ENCODE measurements at places on chromosomes 1 and 21. TPM values are rescaled to one million over a fixed set of nuclear protein-coding genes. Genes with fewer than 3 reads are reported as not detected.

DNA sequence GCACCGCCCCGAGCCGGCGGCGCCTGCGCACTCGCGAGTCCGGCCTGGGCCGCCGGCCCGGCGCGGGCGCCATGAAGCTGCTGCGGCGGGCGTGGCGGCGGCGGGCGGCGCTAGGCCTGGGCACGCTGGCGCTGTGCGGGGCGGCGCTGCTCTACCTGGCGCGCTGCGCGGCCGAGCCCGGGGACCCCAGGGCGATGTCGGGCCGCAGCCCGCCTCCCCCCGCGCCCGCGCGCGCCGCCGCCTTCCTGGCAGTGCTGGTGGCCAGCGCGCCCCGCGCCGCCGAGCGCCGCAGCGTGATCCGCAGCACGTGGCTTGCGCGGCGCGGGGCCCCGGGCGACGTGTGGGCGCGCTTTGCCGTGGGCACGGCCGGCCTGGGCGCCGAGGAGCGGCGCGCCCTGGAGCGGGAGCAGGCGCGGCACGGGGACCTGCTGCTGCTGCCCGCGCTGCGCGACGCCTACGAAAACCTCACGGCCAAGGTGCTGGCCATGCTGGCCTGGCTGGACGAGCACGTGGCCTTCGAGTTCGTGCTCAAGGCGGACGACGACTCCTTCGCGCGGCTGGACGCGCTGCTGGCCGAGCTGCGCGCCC, at the start of gene B3GALT6:
B3GALT6 (plus strand) TSS at position 30 of the 588 bp plus-strand sequence; CDS start at position 72, 42 bp downstream.
- no peak for DNase-seq

DNA sequence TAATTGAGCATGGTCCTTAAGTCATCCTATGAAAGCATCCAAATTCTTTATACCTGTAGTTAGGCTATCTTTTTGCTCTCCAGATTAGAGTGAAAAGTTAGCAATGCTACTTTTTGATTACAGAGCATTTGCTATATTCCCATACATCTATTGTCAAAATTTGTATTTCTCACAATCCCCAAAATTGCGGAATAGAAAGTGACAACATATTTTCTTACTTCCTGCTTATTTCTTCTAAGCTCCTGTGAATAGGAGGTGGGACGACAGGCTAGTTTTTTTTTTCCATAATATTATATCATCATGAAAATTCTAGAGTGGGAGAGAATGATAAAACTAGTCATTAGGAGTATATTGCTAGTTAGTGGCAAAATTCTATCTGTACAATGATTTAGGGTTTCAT, 264.0 kb upstream of the DPYD start:
- no peak for DNase-seq

DNA sequence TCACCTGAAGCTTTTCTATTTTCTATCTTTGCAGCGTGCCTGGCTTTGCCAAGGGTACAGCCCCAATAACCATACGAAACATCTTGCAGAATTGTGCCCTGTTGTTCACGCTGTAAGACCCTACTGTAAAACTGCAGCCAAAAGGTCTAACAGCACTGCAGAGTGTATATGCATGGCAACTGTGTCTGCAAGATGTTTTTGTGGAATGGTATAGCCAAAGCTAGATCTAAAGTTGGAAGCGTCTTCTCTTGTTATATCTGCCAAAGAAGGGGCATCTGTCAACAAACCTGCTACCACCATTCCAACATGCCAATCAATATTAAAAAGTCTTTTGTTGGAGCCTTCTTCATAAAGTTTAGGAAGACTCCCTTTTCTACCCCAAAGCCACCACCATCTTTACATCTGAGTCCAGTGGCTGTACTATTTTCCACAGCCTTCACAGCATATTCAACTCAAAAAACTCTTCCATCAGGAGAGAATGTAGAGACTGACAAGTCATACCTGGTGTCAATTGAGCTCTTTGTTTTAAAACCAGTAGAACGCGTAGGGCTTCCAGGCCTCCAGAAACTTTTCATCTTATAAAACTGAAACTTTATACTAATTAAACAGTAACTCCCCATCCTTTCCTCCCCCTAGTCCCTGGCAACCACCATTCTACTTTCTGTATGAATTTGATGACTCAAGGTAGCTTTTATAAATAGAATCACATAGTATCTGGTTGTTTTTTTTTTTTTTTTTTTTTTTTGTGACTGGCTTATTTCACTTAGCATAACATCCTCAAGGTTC, 40.0 kb downstream of the ZSCAN20 start:
- DNase-seq, result no peak

DNA sequence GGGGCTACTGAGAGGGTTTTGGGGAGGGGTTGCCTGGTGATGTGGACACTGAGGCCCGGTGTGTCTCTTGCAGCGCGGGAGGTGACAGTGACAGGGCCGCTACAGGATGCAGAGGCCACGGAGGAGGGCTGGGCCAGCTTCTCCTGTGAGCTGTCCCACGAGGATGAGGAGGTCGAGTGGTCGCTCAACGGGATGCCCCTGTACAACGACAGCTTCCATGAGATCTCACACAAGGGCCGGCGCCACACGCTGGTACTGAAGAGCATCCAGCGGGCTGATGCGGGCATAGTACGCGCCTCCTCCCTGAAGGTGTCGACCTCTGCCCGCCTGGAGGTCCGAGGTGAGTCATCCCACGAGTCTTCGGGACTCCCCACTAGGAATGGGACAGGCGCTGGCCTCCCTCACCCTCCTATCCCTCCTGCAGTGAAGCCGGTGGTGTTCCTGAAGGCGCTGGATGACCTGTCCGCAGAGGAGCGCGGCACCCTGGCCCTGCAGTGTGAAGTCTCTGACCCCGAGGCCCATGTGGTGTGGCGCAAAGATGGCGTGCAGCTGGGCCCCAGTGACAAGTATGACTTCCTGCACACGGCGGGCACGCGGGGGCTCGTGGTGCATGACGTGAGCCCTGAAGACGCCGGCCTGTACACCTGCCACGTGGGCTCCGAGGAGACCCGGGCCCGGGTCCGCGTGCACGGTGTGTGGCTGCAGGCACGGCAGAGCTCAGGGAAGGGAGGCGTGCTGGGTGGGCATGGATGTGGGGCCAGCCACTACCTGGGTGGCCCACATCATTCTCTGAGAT, 72.5 kb downstream of the OBSCN start:
- DNase-seq, result peak; percentile 12

DNA sequence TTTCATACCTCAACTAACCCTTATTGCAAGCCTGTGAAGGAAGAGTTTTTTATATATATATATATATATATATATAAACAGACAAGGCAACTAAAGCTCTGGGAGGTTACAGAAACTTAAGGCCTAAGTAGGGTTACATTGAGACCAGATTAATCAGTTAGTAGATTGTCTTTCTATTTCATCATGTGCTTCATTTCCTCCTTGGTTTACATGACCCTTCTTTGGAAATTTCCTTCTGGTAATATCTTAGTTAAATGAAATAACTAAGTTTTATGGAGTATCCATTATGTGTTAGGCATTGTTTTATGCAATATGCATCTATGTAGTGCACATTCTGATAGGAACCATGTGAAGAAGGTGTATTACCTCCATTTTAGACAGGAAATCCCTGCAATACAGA, 112.7 kb downstream of the FGGY start:
- no peak for DNase-seq

DNA sequence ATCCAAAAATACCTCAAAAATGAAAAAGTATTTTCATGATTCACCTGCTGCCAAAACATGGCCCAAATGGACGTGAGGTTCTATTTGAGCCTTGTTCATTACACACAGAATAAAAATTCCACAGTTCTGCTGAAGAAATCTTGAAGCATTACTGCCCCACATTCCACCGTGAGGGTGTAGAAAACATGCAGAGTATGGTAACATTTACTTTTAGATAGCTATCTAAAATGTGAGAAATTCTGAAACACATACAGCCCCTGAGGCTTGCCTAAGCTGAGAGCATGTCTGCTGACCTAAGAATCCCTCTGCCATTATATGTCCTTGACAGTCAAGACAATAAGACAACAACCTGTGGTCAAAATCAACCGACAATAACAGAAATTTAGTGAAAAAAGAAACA, 186.5 kb downstream of the DSCAM start:
- DNase-seq, result no peak

DNA sequence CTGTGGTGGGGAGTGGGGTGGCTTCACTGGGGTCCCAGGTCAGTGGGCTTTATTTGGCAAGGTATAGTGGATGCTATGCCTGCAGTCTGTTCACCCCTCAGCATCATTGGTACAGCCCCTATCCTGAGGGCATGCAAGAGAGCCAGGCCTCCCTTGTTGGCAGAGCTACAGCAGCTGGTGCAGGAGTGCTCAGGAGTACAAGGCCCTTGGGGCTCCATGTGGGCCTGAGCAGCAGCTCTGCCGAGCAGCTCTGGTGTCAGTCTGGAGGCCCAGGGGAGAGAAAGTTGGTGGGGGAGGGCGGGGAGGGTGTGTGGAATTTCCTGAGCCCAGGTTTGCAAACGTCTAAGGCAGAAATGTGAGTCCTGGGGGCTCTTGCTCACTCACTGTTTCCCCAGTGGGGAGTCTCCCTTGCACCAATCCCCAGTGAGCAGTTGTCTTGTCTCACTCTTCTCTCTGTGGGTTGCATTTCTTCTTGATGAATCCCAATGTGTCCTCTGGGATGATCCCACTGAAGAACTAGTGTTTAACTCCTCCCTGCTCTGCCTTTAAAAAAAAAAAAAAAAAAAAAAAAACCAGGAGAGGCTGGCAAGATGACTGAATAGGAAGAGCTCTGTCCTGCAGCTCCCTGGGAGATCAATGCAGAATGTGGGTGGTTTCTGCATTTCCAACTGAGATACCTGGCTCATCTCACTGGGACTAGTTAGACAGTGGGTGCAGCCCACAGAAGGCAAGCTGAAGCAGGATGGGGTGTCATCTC, 39.5 kb upstream of the CYP4X1 start:
- DNase-seq, result no peak

DNA sequence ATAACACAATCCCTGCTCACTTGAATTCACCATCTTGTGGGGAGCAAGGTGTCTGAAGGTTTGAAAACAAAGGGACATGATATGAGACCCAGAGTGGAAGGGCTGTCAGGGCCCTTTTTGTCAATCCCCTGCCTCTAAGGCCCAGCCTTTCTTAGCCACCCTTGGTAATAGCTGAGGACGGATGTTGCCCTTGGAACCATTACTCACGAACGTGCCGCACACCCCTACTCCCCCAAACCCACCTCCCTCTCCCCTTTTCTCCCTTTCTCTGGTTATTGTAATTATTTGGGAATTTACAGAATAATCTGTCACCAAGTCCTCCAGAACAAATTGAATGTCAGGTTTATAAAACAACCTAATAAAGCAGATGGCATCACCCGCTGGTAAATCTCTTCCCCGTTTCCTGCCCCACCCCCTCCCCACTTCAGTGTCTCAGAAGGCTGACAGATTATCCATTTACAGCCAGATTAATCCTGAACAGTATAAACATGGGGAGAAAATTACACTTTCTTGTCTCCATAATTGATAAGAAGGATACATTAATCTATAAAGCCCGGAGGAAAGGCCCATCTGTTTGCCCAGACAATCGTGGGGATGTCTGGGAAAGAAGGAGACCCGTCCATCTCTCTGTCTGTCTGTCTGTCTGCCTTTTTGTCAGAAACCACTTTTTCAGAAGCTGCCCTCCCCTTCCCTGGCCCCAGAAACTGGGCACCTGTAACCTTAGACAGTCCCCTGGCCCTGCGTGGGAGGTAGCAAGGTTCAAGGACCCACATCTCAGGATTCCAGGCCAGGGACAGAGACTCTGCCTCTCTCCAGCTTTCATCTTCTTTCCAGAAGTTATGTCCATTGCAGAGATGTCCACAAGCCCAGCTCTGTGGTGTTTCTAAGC, 60.6 kb upstream of the CD34 start:
- DNase-seq, result no peak

DNA sequence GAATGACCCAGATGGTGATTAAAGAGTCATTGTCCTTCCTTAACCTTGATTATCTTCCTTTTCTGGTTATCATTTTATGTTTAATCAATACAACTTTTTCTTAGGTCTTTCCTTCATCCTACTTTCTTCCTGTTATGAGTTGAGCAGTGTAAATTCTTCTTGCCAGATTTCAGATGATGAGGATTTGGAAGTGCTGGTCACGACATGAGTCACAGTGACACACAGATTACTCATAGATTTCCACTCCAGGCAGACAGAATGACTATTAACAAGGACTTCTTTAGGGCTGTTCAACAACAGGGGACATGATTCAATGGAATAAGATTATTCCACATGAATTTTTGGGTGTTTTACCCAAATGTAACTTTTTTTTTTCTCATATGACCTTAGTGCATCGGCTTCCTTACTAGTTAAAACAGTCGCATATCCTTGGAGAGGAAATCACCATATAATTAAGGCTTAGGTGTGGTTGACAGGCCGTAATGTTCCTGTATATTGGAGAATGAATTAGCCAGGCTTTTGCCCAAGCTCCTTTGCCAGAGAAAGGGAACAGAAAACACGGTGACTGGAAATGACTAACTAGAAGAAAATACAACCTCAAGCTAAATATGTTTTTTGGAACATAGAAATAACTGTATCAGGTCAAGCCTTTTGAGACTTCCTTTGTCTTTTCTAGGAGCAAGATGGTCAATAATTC, 44.2 kb downstream of the PRRX1 start:
- no peak for DNase-seq

DNA sequence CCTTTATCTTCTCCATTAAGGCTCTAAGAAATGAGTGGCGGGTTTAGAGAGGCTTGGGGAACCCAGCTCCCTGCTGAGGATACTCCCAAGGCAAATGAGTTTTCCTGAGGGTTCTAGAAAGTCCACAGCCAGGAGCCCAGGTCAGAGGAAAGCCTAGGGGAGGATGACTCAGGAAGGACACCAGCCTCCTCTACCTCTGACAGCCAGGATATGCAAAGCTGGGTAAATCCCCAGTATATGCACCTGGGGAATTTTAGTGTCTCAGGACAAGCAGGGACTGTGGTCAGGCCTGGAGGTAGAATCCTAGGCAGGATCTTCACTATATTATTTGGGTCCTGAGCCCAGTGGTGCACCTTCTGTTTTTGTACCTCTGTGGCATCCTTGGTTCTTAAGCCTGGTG, 23.5 kb upstream of the WNT4 start:
- DNase-seq, result no peak

DNA sequence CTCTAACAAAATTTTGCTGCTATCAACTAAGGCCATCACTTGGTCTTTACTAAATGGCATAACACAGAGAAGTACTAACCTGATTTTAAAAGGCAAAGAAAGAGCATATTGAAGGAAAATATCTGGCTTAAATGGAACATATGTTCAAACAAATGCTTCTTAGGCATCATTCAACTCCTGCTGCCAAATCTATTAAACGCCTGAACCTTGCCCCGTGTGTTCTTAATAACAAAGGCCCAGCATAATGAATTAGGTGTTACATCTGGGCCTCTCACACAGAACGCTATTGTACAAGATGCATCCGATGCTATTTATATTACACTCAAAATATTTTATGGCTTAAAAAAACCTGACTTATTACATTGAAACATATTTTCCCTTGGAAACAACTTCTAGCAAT, 48.4 kb downstream of the B3GALNT2 start:
- DNase-seq, result no peak

TCHH gene
- total RNA-seq, result not detected

NFYC gene
- 76.0 TPM for total RNA-seq

LCE2A gene
- total RNA-seq, result not detected
